NCI-H345 (cell line): ENCODE measurements at places on chromosomes 5 and 9.
A peak's percentile ranks its signal among the peaks of the same experiment; 100 is the strongest.

DNA sequence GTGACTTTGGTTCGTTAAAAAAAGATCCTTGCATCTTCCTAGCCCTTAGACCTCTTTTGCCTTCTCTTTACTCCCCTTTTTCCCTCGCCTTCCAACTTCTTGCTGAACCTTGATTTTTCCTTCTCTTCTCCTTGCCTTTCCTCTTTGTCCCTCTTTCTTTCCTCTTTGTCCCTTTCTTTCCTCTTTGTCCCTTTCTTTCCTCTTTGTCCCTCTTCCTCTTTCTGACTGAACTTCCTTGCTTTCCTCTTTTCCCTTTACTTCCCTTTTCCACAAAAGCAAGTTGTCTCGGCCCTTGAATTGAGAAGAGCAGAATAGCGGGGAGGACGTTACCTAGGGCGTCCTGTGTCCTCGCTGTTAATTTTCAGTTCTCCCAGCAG lies 1.4 kb upstream of the MLLT3 start:
- DNase-seq, result peak; percentile 28

DNA sequence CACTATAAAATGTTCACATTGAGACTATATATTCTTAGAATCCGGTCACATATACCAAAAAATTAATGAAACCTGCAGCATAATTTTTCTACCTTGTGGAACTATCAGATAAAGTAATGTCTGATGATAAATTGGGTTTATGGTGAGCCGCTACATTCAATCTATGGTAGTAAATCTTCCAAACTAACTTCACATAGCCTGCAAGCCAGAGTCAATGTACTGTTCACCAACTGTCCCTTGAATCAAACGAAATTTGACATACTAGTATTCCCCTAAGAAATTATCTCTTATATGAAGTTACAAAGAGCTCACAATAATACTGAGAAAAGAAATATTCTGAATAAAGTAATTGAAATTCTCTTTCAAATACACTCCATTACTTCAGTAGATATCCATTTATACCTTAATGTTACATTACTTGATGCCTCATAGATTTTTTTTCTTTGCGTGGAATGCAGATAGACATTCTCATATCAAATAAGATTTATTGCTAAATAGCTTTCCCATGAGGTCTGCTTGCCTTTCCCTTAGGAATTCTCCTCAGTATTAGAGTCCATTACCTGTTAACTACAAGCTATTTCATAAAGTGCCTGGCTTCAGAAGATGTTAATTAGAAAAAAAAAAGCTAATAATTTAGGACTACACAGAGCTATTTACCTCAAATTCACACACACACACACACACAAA lies 169.5 kb downstream of the PTPRD start:
- no peak for DNase-seq

DNA sequence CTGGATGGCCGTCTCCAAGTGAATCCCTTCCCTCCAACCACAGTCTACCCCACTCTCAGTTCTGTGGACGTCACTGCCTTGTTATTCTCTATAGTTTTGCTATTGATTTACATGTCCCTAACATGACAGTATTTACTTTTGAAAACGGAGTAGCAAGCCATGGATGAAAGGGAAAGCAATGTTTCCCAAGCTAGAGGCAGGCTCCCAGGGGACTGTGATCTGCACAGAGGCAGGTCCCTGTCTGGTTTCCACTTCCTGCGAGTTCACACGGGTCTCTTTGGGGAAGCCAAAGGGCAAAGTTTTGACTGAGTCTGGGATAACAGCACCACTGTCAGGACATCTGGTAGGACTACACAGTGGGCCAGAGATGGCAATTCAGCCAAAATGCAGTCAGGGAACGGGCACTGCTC lies 12.7 kb downstream of the C9orf153 start:
- DNase-seq, result peak; percentile 50

DNA sequence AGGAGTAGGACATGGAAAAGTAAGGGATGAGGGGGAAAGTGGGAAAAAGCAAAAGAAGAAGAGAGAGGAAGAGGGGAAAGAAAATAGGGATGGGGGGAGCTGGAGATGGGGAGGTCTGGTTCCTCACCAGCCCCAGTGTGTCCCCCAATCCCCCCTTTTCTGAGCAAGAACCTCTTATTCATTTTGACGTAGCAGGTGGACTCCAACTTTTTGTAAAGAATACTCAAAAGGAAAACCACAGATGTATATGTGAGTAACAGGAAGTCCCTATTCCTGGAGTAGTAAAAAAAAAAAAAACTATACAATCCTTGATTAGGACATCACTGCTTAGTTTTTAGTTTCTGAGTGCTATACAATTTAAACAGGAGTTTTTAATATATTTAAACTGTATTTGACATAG lies 3.9 kb upstream of the CFAP95 start:
- DNase-seq, result no peak

- no peak for DNase-seq
These were observed 8.5 kb downstream of the RXFP3 start for GRCh38 chr5:33944543-33945132.

GRCh38 chr5:168931638-168932345 lies 352.6 kb upstream of the PANK3 start:
- no peak for DNase-seq

DNA sequence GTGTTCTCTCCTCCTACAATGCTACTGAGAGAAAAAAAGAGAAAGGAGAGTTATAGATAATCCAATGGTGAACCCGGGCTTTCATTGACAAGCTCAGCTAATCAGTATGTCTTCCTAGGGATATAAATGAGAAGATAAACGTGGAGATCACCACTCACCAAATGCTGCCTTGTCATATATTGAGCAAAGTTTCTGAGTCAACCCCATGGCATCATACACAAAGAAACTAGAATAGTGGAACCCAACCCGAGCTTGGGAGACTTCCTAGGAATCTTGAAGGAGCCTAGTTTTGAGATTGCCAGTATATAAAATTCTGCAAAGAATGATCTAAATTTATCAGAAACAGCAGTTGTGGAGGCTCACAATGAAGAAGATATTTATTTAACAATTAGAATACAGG lies 47.8 kb downstream of the PTPN3 start:
- DNase-seq, result no peak

- no peak for DNase-seq
These were observed 336.3 kb downstream of the IRX1 start for GRCh38 chr5:3931976-3932375.

GRCh38 chr5:179862891-179863290 lies 4.3 kb upstream of the MRNIP start:
- no peak for DNase-seq

- DNase-seq, result peak; percentile 8
These were observed 98.6 kb downstream of the YTHDC2 start for GRCh38 chr5:113612060-113612496.

DNA sequence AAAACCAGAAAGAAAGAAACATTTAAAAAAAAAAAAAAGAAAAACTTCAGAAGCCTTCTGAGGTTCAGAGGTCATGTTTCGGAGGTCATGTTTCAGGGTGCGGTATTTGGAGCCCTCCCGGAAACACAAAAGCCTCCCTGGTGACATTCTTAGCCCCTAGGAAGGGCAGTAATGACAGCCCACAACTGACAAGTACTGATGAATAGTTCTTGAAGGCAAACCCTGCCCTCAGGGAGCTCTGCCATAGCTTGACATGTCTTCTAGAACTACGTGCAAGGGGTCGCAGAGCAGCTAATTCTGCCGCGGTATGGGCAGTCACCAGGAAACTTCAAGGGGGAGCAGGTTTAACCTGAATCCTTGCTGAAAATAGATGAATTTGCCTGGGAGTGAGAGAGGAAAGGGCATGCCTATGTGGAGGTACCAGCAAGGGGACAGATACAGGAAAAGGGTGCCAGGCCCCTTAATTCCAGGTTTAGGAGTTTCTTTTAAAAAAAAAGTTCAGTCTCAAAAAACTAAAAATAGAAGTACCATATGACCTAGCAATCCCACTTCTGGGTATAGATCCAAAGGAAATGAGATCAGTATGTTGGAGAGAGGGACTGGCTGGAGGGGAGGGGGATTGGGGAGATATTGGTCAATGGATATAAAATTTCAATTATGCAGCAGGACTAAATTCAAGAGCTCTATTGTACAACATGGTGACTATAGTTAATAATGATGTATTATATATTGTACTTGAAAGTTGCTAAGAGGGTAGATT lies 98.4 kb downstream of the C9orf152 start:
- DNase-seq, result no peak

GRCh38 chr5:167634432-167634831 lies 657.0 kb upstream of the WWC1 start:
- no peak for DNase-seq

DNA sequence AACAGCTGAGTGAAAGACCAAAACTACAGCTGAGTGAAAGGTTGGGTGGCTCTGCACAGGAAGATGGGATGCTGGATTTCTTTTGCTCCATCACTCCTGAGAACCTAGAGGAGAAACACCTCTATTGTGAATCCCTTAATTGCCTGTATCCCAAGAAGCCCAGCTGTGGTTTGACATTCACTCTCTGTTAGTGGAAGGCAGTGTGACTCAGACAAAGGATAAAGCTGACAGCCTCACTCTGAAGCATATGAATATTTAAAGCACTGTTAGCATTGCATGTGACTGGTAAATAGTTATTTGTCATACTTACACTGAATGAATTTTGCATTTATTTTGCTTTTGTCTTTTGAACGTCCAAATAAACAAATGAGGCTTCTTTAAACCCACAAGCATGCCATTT lies 367.1 kb upstream of the RIOK2 start:
- no peak for DNase-seq

DNA sequence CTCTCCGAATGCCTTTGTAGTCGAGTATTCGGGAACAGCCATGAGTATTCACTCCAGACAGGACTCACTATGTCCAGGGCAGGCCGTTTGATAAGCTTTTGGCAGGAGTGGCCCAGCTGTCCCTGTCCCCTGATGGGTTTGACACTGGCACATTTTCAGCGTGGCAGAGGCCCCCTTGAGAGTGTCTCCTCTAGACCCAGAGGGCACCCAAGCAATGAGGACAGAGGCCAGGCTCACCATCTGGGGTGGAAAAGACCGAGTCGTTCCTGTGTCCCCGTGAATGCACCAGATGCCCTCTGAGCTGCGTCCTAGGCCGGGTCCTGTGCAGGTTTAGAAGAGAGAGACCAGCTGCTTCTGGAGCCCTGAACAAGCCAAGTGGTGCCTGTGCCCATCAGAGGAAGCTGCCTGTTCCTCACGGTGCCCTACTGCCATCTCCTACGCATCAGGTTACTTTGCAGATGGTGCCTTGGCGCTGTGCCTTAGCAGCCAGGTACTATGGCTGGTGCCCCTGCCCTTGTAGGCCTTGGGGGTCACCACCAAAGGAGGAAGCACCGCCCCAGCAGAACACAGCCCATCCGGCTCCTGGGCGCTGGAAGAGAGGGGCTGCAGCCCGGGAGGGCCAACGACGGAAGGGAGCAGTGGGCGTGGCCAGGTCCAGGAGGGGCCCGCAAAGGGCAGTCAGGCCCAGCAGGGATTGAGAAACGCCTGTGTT lies 42.4 kb downstream of the LRSAM1 start:
- DNase-seq, result no peak

DNA sequence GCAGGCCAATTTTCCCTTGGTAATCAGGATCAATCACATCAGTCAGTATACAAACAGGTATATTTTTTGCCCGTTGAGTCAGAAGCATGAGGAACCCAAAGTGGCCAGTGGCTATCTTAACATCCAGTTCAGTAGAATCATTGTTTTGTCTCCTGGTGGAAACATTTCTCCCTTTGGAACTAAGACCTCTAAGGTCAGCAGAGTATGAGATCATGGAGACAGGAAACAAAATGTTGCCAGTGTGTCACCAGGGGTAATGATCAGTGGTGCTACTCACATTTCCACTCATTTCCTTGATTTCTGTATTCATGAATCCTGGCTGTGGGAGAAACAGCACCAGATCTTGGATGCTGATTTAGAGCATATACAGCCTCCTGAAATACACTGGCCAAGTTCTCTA lies 553.0 kb downstream of the CSNK1G3 start:
- DNase-seq, result no peak

DNA sequence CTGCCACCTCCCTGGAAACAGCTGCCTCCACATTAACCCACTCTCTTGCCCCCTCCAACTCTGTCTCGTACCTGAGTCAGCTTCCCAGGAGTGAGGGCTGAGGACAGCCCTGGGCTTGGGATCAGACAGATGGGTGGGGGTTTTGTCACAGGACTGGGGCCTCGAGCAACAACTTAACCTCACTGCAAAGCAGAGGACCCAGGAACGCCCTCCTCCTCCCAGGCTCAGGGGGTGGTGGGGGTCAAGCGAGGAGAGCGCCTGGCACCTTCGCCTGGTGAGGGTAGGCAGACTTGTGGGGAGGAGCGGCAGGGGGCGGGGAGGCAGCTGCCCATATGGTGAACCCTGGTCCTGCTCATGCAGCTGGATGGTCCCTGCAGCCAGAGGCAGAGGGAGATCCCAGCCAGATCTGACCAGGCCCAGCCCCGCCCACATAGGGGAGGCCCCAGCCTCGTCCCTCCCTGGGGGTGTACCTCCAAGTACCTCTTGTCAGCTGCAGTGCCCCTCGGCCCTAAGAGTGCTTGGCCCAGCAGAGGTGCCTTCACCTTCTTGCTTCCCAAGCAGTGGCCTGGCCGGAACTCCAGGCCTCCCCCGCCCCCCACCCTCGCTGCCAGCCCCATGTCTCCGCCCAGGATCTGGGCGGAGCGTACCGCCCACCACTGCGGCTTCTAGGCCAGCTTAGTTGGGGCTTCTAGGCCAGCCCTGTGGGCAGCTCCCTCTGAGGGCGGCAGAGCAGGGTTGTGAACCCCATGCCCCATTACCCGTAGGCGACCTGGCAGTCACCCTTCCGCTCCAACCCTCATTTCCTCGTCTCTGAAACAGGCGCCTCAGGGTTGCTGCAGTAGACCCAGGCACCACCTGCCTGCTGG lies at the start of gene SARDH:
Gene SARDH, minus strand, starts transcription at position 579 of the 866 bp plus-strand sequence. CDS start 4,179 bp downstream, outside the sequence.
- no peak for DNase-seq

- no peak for DNase-seq
These were observed 14.3 kb downstream of the PDE8B start for GRCh38 chr5:77224672-77225355.

DNA sequence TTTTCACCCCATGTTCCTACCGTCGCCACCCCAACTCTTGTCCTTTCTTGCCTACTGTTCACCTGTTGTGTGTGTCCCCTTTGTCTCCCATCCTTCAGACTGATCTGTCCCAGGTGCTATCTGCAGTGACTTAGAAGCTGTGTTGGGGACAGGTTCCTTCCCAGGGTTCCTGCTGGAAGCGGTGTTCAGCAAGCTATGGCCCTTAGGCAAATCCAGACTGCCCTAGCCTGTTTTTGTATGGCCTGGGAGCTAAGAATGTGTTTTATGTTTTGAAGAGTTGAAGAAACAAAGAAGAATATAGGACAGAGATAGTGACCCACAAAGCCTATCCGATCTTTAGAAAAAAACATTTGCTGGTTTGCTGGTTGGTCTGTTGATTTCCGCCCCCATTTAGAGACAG lies 236.4 kb downstream of the GOLPH3 start:
- no peak for DNase-seq
